ENCODE measurements at places on chromosomes 11 and 22.

- DNase-seq, result no peak
These were observed 708 bp downstream of the SCO2 start for GRCh38 chr22:50524676-50525103.

GRCh38 chr11:31019786-31020185, 349.8 kb downstream of the DCDC1 start:
- no peak for DNase-seq

DNA sequence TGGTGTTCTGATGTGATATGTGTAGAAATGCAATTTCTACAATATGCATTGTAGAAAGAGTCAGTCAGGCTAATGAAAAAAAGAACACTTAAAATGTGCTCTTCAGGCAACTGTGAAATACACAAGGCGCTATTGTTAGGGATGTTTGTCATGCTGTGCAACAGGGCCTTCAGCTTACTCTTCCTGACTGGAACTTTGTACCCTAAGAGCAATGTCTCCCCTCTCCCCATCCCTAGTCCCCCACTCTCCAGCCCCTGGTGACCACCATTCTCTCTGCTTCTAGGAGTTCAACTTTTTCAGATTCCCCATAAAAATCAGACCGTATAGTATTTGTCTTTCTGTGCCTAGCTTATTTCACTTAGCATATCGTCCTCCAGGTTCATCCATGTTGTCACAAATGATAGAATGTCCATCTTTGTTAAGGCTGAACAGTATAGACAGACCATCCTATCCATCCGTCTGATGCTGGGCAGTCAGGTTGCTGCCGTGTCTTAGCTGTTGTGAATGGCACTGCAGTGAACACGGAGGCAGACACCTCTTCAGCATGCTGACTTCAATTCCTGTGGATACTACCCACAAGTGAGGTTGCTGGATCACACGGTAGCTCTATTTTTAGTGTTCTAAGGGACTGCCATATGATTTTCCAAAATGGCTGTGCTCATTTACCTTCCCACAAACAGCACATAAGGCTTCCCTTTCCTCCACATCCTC, 10.7 kb downstream of the NDUFV1 start:
- DNase-seq, result no peak

DNA sequence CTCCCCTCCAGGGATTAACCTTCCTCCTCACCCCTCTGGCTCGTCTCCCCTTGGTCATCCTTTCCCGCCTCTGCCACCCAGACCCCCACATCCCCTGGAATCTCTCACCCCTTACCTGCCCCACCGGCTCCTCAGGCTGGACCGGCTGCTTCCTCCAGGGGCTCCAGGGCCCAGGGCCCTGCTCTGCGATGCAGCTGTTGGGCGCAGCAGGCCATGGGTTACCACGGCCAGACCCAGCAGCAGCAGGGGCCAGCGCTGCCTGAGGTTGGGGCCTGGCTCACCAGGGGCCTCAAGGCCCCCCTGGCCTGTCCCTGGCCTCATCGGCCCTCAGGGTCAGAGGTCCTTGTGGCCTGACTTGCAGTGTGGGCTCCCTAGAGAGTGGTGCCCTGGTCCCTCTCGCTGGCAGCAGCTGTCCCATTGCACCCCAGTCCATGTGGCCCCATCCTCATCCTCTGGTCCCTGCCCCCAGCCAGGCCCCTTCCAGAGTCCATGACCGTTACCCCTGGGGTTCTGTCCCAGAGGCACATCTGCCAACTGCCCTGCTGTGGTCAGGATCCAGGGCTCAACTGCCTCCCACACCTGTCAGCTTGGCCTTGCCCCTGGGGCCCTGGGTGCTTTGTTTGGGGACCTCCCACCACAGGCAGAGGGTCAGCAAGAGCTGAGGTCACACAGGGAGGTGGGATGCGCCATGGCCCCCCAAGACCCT, at the start of gene IGLL1:
TSS of gene IGLL1 (minus strand) at position 421 of the 706 bp plus-strand sequence. CDS start at position 321, 100 bp downstream.
- no peak for DNase-seq

- no peak for DNase-seq
These were observed 50.9 kb downstream of the IGF2 start for GRCh38 chr11:2088284-2088683.

DNA sequence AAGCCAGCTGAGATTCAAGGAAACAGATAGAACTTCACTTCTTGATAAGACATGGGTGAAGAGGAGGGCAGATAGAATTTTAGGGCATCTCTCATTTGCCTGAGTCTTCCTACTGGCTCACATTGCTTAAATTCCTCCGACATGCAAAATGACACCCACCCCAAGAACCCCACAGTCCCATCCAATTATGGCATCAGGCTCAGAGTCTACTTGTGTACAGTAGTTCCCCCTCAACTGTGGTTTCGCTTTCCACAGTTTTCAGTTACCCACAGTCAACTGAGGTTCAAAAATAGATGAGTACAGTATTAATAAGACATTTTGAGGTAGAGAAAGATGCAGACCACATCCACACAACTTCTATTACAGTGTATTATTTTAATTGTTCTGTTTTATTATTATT, 99.8 kb downstream of the TTC17 start:
- no peak for DNase-seq

DNA sequence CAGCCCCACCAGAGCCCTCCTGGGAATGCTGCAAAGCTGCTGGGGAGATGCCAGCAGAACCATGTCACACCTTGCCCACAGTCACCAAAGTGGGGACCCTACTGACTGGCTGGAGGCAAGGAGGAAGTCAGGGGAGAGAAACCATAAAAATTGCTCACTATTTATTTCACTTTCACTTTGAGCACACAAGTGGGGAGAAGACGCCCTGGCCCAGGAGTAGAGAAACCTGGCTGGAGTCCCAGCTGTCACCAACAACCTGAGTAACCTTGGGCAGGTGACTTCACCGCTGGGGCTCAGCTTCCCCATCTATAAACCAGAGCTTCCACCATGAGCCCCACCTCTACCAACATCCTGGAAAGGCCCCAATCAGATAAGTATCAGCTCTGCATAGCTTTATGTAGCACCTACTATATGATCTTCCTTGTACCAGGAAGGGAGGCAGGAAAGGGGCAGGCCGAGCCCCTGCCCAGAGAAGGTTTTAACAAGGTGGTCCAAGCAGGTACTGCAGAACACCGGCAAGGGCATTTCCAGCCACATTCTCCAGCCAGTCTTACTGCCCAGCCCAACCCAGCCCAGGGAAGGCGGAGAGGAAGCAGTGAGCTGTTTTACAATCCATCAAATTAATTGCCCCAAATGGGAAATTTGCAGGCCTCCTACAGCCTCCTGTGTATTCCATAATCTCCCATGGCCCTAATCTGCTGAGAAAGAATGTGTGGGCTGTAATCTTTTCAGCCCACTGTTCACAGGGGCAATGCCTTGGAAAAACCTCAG, 27.6 kb downstream of the PLEKHA7 start:
- DNase-seq, result no peak

DNA sequence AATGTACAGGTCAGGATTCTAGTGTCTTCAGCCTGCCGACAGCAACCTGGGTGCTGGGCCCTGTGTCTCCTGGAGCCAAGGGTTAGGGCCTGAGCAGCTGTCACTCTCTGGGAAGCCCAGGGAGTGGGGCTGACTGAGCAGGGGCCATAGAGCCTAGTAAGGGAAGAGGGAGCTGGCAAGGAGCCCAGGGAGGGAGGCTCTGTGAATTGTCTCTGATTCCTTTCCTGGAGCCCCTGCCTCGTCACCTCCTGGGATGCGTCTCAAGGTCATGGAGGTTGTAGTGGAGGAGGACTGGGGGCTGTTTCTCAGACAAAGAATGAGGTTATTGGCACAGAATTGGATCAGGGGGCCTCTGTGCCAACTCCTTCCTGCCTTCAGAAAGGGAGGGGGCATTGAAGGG, 11.8 kb downstream of the SOX10 start:
- DNase-seq, result no peak

DNA sequence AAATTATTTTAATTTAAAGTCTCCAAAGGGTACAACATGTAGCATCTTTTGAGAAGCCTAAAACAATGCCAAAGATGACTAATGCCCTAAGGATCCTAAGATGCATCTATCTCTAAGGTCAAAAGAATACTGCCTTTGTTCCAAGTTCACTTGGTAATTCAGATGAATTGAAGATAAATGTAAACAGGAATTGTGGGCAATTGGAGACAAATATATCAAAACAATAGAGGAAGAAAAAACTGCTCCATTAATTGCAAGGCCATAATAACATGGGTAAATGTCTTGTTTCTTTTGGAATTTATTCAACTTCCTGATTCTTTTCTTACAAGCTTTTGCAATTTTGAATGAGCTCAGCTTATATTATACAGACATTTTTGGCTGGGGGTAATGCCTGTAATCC, 338.6 kb downstream of the TTC28 start:
- DNase-seq, result no peak

GRCh38 chr11:134404575-134405341, 7.3 kb downstream of the B3GAT1 start:
- DNase-seq, result no peak

DNA sequence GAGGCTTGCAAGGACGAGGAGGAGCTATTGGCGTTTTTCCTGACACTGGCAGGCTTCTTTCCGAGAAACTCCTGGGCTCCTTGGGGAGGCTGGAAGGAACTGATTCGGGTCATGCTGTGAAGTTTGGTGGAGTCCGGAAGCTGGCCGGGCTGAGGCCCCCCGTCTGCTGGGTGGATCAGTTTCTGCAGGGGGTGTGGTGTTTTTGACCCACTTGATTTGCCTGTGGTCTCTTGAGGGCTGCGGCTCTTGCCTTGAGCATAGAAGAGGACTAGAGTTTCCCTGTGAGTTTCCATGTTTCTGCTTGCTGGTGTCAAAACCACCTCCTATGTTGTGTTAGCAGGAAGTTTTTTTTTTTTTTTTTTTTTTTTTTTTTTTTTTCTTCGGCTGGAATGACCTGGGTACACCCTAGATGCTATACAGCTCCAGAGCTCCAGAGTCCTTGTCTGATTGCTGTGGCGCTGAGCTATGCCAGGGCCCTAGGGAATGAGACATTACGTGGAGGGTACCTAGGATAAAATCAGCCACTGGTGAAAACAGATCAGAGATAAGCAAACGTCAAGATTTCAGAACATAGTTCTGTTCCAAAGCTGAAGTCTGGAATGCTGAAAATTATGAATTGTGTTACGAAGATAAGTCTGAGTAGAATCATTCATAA, 728 bp downstream of the TBC1D22A start:
- DNase-seq, result no peak

GRCh38 chr11:36268337-36268985, 20.8 kb downstream of the COMMD9 start:
- DNase-seq, result no peak

DNA sequence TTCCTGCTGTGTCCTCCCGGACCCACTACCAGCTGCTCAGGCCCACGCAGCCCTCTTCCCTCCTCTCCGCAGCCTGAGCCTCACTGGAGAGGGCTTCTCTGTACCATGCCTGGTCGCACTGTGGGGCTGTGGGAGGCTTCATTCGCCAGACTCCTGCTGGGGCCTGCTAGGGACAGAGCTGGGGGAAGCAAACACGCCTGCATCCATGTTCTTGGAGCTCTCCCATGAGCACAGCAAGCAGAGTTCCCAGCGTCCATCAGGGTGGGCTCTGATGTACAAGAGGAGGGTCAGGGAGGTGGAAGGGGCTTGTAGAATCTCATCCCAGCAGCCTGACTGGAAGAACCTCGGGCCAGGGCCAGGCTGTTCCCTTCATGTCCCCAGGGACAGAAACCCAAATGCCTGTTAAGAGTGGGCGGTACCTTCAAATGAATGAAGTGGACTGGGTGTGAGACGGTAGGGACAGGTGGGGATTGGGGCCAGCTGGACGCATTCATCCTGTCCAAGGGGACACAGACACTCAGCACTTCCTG, 59.9 kb downstream of the MPPED1 start:
- no peak for DNase-seq

DNA sequence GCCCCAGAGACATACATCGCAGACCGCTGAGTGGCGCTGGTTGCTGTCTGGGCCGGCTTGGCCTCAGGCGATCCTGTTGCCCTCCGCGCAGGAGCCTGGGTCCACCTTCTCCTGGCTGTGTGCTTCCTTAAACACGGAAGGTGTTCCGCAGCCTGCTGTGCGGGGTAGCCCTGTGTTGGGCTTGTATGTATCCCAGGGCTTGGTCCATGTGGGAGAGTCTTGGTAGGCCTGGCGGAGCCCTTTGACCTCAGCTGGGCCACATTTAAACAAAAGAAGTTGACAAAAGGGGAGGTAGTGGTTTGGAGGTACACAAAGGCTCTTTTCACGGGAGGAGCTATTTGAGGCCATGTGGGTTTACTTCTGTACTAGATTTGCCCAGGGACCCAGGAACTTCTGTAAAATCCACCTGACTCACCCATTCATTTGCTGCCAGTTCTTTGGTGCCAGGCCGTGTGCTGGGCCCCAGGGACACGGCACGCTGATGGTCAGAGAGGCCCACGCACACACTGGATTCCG, 11.0 kb upstream of the GRAMD4 start:
- DNase-seq, result no peak

DNA sequence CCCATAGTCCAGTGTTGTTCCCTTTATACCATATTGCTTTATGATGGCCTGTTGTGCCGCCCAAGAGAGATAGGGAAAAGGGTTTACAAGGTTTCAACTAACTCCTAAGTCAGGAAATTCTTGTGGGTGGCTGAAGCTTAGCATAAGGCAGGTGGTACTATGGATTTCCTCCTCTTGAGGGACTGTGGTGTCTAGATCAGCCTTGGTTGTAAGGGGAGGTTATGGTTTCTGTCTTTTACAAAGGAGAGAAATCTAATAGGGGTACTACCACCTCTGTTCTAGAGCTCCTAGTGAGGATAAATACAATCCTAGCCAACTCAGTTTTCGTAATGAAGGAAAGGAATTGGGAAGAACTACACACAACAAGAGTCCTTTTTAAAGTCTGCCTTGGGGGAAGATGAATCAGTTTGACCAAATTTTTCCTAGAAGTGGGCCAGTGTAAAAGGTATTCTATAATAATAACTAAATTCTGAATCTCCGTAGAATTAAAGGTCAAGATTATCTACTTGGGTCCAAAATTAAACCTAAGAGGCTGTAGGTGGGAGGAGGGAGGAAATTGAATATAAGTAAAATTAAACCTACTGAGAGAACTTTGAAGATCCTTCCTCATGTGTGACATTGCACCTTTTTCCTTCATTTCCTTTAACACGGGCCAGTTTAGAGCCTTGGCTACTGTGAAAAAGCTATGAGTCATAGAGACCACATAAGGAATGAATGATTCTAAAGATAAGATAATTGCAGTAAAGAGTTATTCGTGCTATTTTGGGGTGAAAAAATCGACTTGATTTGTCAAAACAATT, 17.2 kb downstream of the DLAT start:
- DNase-seq, result no peak

- DNase-seq, result no peak
These were observed 57.0 kb upstream of the PTH start for GRCh38 chr11:13552784-13553183.
